ENCODE measurements at places on chromosomes 16 and 17. TPM values are rescaled to one million over a fixed set of nuclear protein-coding genes. Genes with fewer than 3 reads are reported as not detected.

The CBX8 gene
- total RNA-seq, result 4.4 TPM

The FBXW10 gene
- total RNA-seq, result not detected

The KRT28 gene
- total RNA-seq, result not detected

The AKTIP gene
- total RNA-seq, result 15.1 TPM

The SLFN12L gene
- total RNA-seq, result not detected

The NPB gene
- total RNA-seq, result 1.1 TPM

The CD68 gene
- total RNA-seq, result 22.7 TPM

The IRF8 gene
- total RNA-seq, result not detected

The MPV17L gene
- total RNA-seq, result not detected

The AOC2 gene
- total RNA-seq, result 0.12 TPM

The NAE1 gene
- total RNA-seq, result 61.5 TPM

The KRT12 gene
- not detected for total RNA-seq

The RNF167 gene
- total RNA-seq, result 65.9 TPM

The TUBB3 gene
- 110 TPM for total RNA-seq

The GSDMA gene
- total RNA-seq, result not detected

The IL32 gene
- 10.7 TPM for total RNA-seq

The HSPB9 gene
- total RNA-seq, result not detected

The CLEC3A gene
- not detected for total RNA-seq

The TMC6 gene
- total RNA-seq, result 4.4 TPM

The ACOX1 gene
- total RNA-seq, result 24.3 TPM

The SLC5A10 gene
- not detected for total RNA-seq

The GNAO1 gene
- 0.34 TPM for total RNA-seq

The HBM gene
- not detected for total RNA-seq

The EPOP gene
- 6.7 TPM for total RNA-seq

The ABCC12 gene
- total RNA-seq, result under 0.01 TPM

Measured in pericardium fibroblast (primary cell).